ENCODE measurements at places on chromosomes 12 and 14.

- DNase-seq, result no peak
Observed at GRCh38 chr14:60514741-60515491, 6.0 kb downstream of the SIX6 start.

GRCh38 chr12:53803194-53803593, 51.4 kb upstream of the CISTR start:
- DNase-seq, result no peak

DNA sequence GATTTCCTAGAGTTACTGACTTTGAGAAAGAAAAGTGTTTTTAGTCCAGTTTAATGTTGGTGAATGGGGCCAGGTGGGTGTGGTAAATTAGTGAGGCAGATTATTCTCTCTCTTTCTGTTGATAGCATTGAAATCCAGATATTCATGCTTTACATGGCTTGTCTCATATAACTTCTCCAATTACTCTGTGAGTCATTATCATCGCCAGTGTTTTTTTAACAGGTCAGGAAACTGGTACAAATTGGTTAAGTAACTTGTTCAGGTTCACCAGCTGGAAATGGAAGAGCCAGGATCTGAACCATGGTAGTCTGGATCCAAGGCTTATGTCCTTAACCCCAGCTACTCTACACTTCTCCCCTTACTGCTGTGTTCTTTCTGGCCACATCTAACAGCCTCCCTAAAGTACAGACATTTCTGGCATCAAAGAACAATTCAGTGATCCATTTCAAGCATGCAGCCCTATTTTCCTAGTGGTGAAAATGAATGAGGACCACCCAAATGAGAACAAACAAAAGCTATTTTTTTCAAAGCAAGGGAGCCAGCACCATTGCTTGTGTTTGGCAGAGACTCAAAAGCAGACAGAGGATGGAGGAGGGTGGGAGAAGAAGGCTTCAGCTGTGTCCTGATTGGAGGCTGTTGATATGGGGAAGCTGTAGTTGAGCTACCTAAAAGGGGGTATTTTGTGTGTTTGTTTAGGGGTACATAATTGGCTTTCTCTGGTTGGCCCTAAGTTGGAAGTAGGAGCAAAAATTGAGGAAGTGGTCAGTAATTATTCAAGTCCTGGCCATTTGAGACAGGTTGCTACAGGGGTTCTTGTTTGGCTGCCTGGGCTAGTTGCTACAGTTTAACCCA, 1.7 kb downstream of the IRAK3 start:
- DNase-seq, result no peak

DNA sequence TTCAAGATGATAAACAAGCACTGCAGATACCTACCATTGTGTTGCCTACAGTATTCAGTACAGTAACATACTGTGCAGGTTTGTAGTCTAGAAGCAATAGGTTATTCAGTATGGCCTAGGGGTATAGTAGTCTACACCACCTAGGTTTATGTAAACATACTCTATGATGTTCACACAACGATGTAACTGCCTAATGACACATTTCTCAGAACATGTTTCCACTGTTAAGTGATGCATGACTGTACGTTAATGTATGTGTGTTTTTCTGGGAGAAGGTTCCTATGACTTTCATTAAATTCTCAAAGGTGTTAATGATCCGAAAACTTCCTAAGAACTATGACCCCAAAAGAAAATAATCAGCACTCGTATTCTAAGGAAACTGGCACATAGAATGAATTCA, 20.9 kb upstream of the CALM1 start:
- no peak for DNase-seq

DNA sequence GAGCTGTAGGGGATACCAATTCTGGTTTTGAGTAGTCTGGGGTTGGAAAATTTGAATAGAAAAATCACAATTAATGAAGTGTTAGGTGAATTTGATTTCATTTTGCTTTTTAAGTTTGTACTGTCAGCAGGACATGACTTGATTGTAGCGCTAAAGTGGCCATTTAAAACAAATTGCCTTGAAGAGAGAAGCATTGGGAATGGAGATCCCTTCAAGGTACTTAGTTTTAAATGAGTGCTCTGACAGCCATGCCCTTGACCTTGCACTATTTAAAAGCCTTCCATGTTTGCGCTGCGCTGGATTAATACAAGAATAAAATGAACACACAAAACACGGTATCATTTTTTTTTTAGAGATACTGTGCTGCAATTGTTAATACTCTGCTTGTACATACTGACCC, 345.9 kb downstream of the NAV3 start:
- DNase-seq, result no peak

GRCh38 chr14:20904393-20905029, 13.3 kb downstream of the RNASE3 start:
- DNase-seq, result no peak

- DNase-seq, result no peak
Observed at GRCh38 chr14:30848449-30849240, 25.7 kb upstream of the COCH start.

DNA sequence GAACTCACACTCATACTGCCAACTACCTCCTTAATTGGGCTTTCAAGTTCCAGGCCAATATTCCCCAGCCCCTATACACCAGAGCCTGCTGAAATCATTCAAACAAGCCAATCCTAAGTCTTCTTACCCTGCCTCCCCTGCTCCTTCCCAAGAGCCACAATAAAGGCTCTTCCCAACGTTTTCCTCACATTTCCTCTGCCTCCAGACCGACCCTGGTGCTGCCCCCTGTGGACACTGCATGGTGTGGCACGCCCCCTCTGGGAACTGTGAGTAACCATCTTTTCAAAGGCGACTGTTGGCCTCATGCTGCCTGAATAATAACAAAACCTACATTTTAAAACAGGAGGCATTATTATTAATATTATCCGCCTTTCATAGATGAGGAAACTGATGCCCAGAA, 111.6 kb upstream of the NOS1 start:
- DNase-seq, result no peak

GRCh38 chr14:23299211-23299957, 3.3 kb downstream of the PPP1R3E start:
- DNase-seq, result peak; percentile 23

DNA sequence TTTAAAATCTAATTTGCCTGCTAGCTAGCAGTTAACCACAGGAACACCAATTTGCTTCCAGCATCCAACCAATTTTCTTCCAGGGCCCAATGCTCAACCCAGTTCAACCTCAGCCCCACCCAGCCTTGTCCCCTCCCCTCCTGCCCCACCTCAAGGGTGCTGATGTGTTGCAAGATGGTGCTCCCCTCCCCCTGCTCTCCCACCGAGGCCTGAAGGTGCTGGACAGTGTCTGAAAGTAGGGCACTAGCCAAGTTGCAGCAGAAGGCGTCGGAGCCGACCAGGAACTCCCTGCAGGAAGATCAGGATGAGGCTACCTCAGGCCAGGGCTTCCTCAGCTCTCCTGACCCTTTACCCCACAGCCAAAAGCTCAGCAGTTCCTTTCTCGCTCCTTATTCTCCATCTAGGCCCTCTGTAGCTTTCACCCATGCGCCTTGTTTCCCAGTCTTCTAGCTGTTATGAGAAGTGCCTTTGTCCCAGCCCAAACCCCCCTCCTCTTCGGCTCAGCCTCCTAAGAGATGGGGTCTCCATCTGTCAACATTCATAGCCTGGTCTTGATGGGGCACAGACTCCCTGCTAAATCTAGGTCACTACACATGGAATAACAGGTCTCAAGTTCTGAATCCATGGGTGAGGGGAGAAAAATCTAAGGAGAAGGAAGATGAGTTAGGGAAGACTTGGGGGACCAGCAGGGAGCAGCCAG, 3.6 kb downstream of the STAT6 start:
- no peak for DNase-seq

DNA sequence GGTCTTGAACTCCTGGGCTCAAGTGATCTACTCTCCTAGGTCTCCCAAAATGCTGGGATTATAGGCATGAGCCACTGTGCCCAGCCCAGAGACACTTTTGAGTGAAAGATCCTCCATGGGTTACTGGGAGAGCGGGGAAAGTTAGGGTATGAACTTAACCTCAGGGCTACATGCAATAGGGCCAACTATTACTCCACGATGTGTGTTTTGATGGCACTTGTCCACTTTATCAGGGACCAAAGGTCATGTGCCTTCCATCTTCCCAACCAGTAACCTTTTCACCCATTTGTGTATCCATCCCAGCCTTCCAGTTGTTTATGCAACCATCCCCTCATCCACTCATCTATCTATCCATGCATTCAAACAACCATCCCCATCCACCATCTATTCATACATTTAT, 60.6 kb upstream of the NOS1 start:
- DNase-seq, result no peak

DNA sequence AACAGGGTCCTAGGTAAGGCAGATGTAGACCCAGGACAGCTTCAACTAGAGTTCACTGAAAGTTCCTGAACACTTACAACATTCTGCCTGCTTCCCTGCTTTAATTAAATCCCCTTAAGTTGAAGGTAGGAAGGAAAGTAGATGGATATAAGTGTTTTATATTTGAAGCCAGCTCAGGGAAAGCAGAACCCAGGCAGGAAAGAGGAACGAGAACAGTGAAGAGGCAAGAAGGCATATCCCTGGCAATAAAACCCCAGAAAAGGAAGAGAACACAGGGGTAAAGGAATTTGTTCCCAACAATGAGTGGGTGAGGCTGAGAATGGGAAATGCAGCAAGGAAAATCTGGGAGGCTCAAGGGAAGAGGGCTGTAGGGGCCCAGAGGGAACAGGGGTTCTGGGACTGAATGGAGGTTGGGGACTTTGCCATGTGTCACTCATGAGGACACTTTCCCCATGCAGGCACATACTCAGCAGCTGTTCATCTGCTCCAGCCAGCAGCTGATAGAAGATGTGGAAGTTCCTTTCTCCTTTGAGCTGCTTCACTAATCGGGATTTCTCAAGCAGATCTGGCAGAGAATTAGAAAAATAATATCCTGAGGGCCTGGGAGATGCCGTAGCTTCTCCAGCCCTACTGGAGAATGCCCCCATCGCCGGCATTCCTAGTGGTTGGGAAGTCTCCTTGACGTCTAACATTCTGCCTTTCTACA, 3.7 kb downstream of the MYO1A start:
- no peak for DNase-seq

DNA sequence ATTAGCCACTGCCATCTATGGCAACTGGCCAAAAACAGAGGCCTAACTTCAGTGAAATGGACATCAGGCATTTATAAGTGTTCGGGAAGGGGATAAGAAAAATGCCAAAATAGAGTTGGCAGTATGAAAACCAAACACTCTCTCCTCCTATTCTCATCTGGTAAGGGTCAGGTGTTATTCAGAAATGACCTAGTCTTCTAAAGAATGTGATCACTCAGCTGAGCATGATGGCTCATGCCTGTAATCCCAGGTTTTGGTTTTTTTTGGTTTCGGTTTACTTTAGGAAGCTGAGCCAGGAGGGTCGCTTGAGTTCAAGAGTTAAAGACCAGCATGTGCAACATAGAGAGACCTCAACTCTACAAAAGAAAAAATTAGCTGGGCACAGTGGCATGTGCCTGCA, 170.3 kb downstream of the GRIN2B start:
- no peak for DNase-seq

DNA sequence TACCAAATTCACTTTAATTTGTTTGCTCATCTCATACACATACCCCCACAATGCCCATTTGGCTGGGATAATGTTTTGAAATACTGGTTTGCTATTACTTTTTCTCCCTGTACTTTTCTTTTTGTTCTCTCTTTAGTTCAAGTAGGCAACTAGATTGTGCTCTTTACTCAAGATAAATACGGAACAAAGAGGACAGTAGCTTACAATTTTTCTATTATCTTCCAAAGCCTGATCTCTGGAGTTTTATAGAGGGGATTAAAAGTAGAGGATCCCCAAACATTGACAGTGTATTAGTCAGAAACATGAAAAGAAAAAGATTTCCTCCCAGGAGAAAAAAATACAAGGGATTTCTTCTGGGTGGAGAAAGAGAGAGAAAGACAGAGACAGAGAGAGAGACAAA, 102.1 kb upstream of the FSCB start:
- DNase-seq, result no peak

- DNase-seq, result peak; percentile 28
Observed at GRCh38 chr12:19369691-19370148, 69.6 kb upstream of the AEBP2 start.

DNA sequence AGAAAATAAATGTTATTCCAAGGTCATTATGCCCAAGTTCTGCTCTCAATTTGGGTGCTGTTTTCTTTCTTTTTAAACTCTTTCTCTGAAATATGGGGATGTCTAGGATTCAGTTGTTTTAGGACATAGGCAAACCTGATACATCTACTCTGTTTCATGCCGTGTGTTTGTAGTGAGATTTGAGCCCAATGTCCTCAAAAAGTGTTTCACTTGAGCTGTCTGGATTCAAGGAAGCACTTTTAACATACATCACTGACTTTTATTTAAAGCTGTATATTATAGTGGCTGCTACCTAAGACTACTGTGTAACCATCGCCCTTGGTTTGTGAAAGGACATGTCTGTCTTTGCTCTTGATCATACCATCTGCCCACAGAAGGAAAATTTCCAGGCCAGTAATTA, 709.3 kb upstream of the STXBP6 start:
- DNase-seq, result no peak

DNA sequence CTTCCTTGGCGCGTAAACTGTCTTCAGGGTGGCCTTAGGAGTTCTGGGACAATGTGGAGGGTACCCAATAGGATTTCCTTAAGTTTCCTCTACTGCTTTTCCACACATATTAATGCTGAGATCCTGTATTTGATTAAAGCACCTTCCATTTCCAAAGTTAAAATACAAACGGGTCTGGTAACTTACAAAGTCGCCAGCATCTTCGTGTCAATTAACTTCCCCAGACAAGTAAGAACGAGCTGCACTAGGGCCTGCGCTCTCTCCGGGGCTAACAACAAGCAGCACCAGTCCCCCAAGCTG, 130.9 kb downstream of the NDUFA12 start:
- DNase-seq, result no peak

- no peak for DNase-seq
Observed at GRCh38 chr12:78568321-78569020, 296.1 kb upstream of the SYT1 start.

GRCh38 chr14:73427516-73428264, 30.7 kb downstream of the NUMB start:
- no peak for DNase-seq

GRCh38 chr14:32134448-32135097, 57.5 kb downstream of the ARHGAP5 start:
- DNase-seq, result peak; percentile 2

DNA sequence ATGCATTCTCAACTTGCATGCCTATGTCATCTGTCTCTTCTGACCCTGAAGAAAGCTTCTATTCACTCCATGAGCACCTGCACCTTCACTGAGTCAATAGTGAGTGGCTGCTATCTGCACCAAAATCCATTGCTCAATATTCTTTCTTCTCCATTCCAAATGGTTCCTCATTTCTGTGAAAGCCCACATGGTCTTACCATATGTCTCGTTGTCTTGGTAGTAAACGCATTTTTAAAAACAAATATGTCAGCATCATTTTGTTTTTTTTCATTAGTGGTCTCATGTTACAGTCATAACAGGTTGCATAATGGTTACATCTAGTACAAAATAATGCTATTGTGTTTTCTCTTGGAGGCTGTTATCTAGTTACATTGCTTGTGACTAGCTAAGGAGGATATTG, 106.9 kb upstream of the CPM start:
- DNase-seq, result no peak

GRCh38 chr12:43551971-43552559, at the start of gene ADAMTS20:
TSS of gene ADAMTS20 (minus strand) at chr12:43552203. CDS start at chr12:43551921, 282 bp downstream.
- DNase-seq, result no peak
